Fibroblast of skin of left quadriceps (primary cell): ENCODE measurements at places on chromosomes 12 and 14.

- DNase-seq, result no peak
Measured at GRCh38 chr14:106490442-106490841, 964.1 kb downstream of the TMEM121 start.

GRCh38 chr12:89721291-89721987 is 12.8 kb upstream of the ATP2B1 start:
- no peak for DNase-seq

- DNase-seq, result no peak
Measured at GRCh38 chr12:19021646-19022045, 107.9 kb upstream of the PLEKHA5 start.

DNA sequence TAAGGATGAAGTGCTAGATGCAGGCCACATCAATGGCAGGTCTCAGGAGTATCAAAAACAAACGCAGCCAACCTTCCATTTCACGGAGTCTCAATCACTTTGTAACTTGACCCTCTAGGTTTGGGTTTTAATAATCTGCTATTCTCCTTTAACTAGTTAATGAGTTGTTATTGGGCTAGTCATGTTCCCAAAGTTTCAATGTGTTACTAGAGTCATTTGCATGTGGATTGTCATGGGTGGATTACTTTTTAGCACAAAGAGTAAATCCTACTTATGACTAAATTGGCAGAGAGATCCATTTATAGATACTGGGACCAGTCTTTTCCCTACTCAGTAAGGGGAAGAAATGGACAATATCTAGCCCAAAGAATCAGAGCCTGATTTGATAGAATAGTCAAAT is 151.0 kb downstream of the BCAT1 start:
- no peak for DNase-seq

- DNase-seq, result no peak
Measured at GRCh38 chr12:7872566-7873319, at the start of gene SLC2A14. Gene SLC2A14 (minus strand): TSS chr12:7872915. CDS start chr12:7869880, 3,035 bp downstream.

- no peak for DNase-seq
Measured at GRCh38 chr14:102264355-102264754, 40.6 kb downstream of the MOK start.

DNA sequence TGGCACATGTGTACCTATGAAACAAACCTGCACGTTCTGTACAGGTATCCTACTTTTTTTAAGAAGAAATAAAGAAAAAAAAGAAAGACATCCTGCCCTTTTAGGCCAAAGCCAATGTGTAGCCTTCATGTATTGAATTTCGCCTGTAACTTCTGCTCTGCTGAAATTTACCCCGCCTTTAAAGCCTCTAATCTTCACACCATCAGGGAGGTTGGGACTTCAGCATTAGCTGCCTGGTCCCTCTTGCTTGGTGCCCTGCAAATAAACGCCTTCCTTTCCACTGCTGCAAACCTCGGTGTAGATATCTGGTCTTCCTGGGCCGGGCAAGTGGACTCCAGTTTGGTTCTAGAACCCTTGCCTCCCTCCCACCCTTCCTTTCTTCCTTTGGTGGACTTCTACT is 2.6 kb upstream of the KRT71 start:
- no peak for DNase-seq

- DNase-seq, result no peak
Measured at GRCh38 chr14:82694820-82695219, 1161.2 kb upstream of the SEL1L start.

- no peak for DNase-seq
Measured at GRCh38 chr12:31120392-31121008, 46.8 kb downstream of the DDX11 start.

DNA sequence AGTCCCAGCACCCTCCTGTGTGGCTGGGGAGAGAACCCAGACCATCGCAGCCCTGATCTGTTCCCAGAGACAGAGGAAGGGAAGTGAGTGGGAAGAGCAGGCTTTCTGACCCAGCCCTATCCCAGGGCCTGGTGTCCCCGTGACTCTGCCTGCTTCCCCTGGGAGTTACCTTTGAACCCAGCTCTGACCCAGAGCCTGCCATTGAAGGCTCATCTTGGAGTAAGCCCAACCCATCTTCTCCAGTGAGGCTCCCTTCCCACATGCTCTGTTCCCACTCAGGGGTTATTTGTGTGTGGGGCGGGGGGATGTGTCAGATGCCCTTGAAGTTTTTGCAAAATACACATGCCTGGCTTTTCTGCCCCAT is 6.0 kb downstream of the TMEM63C start:
- DNase-seq, result no peak

DNA sequence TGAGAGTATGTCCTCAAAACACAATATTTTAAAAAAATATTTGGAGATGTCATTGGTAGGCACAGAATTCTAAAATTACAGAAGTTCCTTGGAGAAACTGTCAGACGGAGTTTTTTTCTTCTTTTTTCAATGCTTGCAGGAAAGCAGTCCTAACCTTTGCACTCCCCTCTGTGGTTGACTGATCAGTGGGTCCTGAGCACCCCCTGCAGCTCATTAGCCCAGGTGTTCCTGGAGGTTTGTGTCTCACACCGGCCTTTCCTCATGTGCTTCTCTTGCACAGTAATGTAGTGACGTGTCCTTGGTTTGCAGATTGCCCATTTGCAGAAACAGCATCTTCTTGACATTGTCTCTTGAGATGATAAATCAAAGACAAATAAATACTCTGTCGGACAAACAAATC is 513.0 kb downstream of the TMEM121 start:
- DNase-seq, result no peak

- DNase-seq, result peak; percentile 67
Measured at GRCh38 chr12:120528861-120529525, at the start of gene COQ5. Gene COQ5 (minus strand): TSS chr12:120529158. CDS start chr12:120529141, 17 bp downstream.

GRCh38 chr12:121331248-121331647 is 21.0 kb downstream of the ANAPC5 start:
- DNase-seq, result no peak

GRCh38 chr12:92021666-92022035 is 124.0 kb downstream of the BTG1 start:
- DNase-seq, result no peak

DNA sequence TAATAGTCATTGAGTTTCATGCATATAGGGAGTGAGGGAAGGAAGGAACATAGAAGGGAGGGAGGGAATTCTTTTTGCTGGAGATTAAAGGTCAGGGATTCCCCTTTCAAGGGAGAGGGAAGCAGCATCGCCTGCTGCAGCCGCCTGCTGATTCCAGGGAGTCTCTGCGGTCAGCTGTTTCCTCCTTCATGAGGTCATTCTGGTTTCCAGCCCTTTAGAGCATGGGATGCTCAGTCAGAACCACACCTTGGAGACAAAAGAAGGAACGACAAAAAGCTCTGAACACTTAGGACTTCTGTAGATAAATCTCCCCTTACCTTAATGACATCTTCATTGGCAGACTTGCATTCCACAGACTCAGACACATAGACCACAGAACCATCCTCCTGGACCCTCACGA is 923.0 kb upstream of the TMEM132C start:
- no peak for DNase-seq

DNA sequence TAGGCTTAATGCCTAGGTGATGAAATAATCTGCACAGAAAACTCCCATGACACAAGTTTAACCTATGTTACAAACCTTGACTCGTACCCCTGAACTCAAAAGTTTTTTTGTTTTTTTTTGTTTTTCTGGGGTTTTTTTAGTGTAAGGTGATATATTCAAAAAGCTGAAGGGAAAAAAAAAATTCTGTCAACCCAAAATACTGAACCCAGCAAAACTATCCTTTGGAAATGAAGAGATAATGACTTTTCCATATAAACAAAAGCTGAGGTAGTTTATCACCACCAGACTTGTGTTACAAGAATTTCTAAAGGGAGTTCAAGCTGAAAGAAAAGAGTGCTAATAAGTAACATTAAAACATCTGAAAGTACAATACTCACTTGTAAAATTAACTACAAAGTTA is 448.1 kb downstream of the KCNH5 start:
- no peak for DNase-seq

DNA sequence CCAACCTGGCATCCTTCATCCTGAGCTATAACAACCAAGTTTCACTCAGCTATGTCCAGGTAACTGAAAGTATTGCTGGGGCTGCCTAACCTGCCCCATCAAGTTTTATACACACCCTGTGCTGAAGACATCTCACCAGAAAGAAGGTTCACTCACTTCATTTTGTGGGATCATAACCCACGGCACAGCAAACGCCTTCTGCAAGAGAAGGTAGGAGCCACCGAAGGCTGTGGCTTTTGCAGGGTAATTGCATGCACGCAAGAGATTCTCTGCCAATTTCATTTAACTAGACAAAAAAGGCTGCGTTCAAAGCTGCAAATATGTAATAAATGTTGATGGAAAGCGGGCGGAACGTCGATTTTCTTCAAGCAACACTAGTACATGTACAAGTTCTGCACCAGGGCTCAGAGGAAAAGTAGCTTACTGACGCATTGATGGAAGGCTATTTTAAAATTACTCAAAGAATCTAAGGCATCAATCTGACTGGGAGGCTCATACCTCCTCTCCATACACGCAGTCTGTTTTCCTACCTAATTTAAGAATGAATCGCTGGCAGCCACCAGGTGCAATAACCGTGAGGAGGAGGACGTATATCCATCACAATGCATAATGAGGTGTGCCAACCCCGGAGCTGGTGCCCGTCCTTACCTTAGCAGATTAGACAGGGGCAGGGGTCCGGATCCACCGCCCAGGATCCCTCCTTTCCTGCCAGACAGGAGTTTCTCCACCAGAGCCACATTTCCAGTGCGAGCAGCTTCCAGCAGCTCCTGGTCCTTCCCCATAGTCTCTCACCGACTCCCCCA is 1.1 kb downstream of the ANKS1B start:
- DNase-seq, result no peak

DNA sequence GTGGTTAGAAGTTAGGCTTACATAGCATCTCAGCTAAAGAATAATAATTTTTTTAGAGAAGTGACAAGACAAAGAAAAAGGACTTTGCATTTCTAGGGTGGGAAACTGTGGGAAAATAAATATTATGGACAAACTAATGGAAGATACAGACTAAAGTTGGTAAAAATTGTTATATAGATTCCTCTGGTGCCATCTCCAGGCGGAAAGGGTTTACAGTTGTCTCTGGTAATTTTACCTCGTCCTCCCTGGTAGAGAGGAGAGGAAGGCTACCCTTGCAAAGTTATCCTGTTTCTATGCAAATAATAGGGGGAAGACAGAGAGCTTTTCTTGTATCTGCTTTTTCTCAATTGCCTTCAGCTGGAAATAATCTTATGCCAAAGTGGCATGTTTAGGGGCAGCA is 5.2 kb downstream of the OR11G2 start:
- no peak for DNase-seq

DNA sequence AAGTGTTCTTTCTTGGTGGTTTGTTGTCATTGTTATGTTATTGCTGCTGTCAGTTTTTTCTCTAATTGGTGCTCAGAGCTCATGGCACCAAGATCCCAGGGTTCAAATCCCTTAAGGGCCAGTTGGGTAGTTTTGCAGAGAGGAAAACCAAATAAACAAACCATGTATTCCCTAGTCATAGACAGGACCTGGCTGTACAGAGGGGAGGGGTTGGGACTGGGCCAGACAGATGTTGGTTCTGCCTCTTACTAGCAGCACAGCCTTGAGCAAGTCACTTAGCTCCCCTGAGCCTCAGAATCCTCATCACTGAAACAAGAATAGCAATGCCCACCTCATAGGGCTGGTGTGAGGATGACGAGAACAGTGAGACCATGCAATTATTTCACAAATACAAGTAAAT is 53.4 kb downstream of the LTBP2 start:
- no peak for DNase-seq

- DNase-seq, result peak; percentile 62
Measured at GRCh38 chr12:27193106-27193505, 51.0 kb upstream of the STK38L start.

DNA sequence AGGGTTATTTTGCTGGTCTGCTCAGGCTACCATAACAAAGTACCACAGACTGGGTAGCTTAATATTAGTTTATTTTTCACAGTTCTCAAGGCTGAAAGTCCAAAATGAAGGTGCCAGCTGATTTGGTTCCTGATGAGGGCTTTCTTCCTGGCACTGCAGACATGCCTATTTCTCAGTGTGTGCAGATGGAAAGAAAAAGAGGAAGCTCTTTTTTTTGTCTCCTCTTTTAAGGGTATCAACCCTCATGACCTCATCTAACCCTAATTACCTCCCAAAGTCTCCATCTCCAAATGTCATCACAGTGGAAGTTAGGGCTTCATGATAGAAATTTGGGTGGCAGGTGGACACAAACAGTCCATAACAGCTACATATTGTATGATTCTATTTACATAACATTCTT is 25.0 kb upstream of the POLR3B start:
- no peak for DNase-seq

DNA sequence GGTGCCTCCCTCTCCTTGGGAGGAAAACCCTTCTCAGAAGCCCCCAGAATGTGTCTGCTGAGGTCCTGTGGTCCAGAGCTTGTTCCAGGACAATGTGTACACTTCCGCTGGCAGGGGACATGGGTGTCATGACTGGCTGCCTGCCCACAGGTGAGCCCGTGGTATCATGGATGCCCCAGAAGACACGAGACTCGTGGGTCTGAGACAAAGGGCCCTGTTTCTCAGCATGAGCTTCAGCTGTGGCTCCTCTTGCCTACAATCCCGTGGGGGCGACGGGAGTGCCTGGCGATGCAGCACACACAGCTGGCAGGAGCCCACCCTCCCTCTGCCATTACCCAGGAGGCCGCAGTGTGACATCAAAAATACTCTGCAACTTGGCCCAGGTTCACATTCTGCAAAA is 7.0 kb downstream of the TMEM121 start:
- no peak for DNase-seq

DNA sequence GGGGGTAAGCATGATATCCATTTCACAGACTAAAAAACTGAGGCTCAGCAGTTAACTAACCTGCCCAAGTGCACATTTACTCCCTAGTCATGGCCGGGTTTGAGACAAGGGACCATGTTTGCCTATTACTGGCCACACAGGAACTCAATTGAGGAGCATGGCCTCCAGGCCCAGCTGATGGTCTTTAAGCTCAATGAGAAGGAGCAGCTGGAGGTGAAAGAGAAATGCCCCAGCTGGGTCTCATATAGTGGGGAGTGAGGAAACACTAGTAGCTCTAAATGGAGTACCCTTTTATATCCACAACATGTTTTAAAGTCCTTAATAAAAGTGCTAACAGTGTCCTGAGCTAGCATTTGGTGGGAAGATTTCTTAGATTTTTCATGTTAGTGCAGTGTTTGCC is 1.6 kb downstream of the TDP1 start:
- no peak for DNase-seq

- DNase-seq, result peak; percentile 78
Measured at GRCh38 chr12:122871851-122872780, 23.8 kb downstream of the VPS37B start.

- no peak for DNase-seq
Measured at GRCh38 chr12:54882079-54882478, 27.8 kb downstream of the MUCL1 start.

- no peak for DNase-seq
Measured at GRCh38 chr14:36238666-36239363, 62.3 kb upstream of the PTCSC3 start.

- DNase-seq, result no peak
Measured at GRCh38 chr12:79415746-79416435, 274.9 kb downstream of the PAWR start.

DNA sequence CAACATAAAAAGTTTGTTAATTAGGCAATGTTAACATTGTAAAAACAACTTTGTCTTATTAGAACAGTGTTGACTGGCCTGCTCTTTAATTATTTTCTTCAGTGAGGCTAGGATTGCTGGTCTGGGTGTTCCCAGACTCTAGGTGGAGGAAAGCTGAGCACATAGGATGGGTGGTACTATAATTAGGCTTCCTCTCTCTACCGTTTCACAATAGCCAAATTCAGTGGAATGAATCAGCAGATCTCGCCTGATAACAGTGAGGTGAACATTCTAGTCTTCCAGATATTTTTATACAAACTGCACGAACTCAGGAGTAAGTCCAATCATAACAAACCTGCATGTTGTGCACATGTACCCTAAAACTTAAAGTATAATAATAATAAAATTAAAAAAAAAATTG is 11.9 kb downstream of the PTGDR start:
- DNase-seq, result no peak
